ENCODE measurements at places on chromosomes 6 and 20. TPM values are rescaled to one million over a fixed set of nuclear protein-coding genes. Genes with fewer than 3 reads are reported as not detected.

CDSN gene
- total RNA-seq = not detected

DNA sequence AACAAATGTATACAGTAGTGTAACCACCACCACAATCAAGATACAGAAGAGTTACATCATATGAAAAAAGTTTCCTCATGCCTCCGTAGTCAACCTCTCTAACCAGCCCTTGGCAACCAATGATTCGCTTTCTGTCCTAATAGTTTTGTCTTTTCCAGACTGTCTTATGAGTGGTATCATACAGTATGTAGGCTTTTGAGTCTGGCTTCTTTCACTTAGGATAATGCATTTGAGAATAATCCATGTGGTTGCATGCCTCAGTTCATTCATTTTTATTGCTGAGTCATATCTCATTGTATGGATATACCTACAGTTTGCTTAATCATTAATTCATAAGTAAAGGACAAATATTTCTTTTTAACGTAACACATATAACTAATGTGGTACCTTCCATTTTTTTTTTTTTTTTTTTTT, 86.4 kb upstream of the RIPOR2 start:
- DNase-seq = no peak

CYP21A2 gene
- total RNA-seq = 10.3 TPM

DNA sequence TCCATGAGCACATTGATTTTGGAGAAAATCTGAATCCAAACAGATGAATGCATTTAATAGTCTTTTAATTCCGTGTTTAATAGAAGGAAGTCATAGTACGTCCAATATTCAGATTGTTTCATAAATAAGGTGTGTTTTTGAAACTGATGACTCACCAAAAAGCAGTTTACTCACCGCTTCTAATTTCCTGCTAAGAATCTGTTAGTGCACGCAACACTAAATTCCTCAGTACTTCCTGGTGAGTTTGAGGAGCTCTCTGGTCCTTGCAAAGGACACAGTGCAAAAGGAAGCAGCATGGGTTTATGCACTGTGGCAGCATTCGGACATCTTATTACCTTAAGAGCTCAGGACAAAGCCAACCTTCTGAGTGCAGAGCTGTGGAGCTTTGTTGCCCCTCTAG, 2.3 kb upstream of the ADGRF1 start:
- no peak for DNase-seq

DNA sequence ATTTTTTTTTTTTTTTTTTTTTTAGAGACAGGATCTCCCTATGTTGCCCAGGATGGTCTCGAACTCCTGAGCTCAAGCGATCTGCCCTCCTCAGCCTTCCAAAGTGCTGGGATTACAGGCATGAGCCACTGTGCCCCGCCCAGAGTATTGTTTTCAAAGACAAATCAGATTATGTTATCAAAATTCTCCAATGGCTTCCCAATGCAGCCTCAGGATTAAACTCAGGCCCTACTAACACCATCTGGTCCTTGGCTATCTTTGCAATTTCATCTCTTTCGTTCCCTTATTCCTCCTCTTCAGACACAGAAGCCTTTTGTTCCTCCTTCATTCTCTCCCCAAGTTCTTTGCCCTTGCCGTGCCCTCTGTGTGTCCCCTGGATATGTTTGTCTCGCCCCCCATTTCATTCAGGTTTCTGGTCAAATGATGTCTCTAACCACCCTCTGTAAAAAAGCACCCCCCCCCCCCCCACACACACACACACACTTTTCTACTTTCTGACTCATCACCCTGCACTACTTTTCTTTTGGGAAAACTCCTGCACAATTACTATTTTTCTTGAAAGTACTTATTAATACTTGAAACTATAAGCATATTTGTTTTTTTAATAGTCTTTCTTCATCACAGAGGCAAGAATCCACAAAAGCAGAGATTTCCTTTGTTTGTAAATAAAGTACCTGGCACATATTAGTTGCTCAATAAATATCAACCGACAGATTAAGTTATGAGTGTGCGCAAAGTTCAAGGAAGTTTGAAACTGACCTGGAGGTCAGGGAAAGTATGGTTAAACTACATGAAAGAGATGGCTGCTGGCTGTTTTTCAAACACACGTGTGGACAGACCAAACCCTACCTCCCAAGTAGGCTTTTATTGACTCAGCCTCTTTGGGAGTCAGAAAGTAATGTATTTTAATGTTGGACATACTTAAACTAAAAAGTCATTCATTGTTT, 16.7 kb downstream of the BTN1A1 start:
- no peak for DNase-seq

DNA sequence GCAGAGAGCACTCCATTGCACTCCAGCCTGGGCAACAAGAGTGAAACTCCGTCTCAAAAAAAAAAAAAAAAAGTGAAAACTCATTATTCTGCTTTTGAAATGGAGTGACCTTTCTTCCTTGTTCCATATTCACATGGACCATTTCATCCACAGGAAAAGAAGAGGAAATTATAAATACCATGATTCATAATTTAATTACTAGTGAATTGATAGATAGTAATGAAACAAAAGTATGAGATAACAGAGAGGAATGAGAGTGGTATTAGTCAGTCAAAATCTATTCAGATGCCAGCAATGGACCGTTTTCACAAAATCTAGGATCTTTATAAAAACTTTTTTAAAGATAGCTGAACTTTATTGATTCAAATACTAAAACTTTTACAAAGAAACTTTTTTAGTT, 443.1 kb upstream of the FLRT3 start:
- no peak for DNase-seq

TUBB1 gene
- total RNA-seq = 0.37 TPM

- no peak for DNase-seq
Measured at GRCh38 chr6:133961831-133962230, 8.8 kb downstream of the TBPL1 start.

- DNase-seq = no peak
Measured at GRCh38 chr20:57467742-57468141, 57.2 kb downstream of the CTCFL start.

GRCh38 chr6:20198775-20199174, 13.5 kb downstream of the MBOAT1 start:
- no peak for DNase-seq

ECT2L gene
- total RNA-seq = 0.62 TPM

GCNT2 gene
- total RNA-seq = 3.5 TPM

- no peak for DNase-seq
Measured at GRCh38 chr20:57680131-57680716, 29.6 kb downstream of the PMEPA1 start.

DNA sequence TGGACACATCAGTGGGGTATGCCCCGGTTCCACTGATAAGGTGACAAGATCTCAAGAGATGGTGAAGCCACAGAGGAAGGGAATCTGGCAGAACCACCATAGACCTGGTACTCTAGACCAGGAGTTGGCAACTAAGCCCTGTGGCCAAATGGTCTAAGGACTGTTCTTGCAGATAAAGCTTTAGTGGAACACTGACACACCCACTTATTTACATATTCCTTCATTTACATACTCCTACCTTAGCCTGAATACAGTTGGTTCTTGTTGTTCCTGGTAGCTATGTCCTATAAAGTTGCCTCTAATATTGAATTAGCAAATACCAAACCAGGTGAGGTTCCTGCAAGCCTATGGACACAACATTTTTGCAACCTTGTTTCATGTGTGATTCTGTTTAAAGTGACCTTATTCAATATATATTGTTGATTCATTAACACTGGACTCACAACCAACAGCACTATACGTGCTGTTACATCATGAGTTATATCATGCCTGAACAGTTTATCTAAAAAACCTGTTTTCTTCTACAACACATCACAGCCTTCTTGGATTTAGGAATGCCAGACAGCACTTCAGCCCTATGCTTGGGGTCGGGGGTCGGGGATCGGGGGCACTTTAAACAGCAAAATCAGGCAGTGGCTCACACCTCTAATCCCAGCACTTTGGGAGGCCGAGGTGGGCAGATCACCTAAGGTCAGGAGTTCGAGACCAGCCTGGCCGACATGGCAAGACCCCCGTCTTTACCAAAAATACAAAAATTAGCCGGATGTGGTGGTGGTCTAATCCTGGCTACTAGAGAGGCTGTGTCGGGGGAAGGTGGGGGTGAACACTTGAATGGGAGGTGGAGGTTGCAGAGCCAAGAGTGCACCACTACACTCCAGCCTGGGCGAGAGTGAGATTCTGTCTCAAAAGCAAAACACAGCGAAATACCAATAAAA, 2.5 kb downstream of the CCDC167 start:
- no peak for DNase-seq

- no peak for DNase-seq
Measured at GRCh38 chr20:37190354-37191112, 11.2 kb upstream of the MROH8 start.

TULP1 gene
- 0.32 TPM for total RNA-seq

MUC22 gene
- not detected for total RNA-seq

DNA sequence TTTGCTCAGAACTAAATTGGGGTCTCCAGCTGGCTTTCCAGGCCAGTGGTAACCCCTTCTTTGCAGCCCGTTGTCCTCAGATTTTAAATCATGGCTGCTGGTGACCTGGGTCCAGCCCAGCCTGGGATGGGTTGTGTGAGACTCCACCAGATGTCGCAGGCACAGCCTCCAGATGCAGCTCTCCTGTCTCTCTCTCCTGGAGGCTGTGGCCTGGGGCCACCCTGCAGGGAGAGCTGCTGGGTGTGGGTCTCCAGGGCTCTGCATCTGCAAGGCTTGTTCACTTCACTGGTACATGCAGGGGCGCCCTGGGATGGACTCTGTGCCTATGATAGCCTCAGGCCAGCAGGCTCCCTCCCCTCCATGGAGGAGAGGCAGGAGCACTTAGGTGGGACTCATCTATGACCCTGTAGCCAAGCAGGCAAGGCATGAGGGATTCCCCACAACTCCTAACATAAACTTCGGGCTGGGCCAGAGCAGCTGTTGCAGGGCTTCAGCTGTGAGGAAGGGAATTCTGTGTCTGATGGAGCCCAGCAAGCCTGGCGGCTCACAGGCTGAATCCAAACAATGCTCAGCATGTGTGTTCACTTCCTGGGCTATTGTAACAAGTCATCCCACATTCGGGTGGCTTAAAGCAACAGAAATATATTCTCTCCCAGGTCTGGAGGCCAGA, 94.7 kb upstream of the NXT1 start:
- no peak for DNase-seq

DNA sequence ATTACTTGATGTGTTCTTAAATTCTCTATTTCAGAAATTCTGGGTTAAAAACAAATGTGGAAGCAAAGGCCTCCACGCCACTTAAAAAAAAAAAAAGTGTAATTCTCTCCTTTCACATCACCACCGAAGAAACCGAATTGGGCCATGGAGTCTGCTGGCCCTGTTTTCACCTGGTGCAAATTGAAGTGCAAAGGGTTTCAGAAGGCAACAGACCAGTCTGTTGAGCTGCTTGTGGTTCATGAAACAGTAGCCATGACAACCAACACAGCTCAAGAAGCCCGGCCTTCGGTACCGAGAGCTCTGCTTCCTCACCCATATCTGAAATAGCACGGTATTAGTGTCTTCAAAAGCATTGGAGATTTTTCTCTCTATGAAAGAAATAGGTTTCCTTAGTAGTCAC, 63.1 kb downstream of the GMPR start:
- DNase-seq = no peak

BMP7 gene
- total RNA-seq = 29.3 TPM

EYA4 gene
- 8.5 TPM for total RNA-seq

DNA sequence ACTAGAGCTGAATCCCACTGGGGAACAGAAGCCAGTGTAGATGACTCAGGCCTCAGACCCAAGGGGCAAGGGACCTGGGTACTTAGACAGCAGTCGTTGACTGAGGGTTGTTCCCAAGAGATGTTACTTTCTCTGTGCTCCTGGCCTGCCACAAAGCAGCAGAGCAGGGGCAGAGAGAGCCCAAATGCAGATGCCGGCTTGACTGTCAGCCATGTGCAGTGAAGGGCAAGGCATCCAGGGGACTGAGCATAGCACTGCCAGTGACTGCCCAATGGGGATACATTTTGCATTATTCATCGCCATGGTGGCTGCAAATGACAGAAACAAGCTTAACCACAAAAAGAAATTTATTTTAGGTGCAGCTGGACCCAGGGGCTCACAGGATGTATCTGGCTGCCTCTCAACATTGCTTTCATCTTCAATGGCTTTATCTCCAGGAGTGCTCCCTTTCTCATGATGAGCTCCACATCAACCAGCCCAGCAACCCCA, 7.6 kb upstream of the TP53RK start:
- no peak for DNase-seq

GRCh38 chr6:89843070-89843469, 13.4 kb downstream of the CASP8AP2 start:
- DNase-seq = no peak

DNA sequence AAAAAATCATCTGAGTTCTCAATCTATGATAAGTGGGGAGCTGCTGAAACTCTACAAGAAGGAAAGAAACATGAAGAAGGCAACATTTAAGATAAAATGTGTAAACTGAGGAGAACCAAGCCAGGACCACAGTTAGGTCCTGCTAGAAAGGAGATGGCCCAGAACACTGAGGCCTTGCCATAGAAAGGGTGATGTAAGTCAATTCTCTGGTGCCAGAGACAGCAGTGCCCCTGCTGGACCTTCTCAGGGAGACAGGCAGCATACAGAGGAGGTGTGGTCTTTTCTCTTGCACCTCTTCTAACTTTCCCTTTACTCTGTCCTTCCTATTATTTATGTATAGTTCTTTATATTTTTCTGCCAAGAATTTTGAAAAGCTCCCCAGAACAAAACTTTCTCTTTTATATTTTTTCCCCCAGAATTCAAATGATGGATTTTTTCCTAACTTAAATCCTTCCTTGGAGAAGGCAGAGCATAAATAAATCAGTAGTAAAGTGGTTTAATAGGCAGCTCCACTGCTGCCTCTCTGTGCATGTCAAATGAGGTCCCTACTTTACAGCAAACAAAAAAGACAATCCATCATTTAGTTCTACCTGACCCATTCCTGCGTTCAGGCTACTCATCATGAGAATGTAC, 9.0 kb downstream of the UQCC2 start:
- peak; percentile 14 for DNase-seq

HTR1E gene
- not detected for total RNA-seq

- DNase-seq = no peak
Measured at GRCh38 chr6:28884423-28885131, 39.2 kb downstream of the TRIM27 start.

DNA sequence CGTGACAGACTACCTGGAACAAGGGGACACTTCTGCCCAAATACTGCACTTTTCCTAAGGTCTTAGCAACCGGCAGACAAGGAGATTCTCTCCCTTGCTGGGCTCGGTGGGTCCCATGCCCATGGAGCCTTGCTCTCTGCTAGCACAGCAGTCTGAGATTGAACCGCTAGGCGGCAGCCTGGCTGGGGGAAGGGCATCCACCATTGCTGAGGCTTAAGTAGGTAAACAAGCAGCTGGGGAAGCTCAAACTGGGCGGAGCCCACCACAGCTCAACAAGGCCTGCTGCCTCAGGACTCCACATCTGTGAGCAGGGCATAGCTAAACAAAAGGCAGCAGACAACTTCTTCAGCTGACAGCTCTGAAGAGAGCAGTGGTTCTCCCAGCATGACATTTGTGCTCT, 87.8 kb upstream of the ASCC3 start:
- DNase-seq = no peak

- DNase-seq = no peak
Measured at GRCh38 chr6:94323853-94324252, 904.5 kb upstream of the EPHA7 start.
